HS-27A (cell line): ENCODE measurements at places on chromosomes 16 and 17.
A peak's percentile ranks its signal among the peaks of the same experiment; 100 is the strongest.

- no peak for DNase-seq
Observed at GRCh38 chr16:426115-426905, 861 bp downstream of the RAB11FIP3 start.

GRCh38 chr16:12449374-12449773, 354.3 kb downstream of the CPPED1 start:
- no peak for DNase-seq

- DNase-seq: no peak
Observed at GRCh38 chr16:3214904-3215600, 19.9 kb downstream of the ZNF200 start.

DNA sequence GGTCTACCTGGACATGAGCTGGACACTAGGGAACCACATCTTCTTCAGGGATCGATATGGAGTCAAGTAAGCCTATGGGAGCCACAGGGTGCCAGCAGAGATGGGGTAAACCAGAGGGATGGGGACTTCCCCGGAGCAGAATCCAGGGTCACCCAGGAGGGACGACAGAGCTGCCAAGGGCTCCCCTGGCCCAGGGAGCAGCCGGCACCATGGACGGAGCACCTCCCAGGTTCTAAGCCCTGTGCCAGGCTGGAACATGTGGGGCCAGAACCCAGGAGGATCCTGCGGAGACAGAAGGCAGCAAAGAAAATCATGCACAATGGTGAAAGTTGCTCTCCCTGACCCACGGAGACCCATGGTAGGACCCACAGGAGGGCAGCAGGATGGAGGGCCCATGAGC, 33.6 kb upstream of the KSR1 start:
- DNase-seq: no peak

DNA sequence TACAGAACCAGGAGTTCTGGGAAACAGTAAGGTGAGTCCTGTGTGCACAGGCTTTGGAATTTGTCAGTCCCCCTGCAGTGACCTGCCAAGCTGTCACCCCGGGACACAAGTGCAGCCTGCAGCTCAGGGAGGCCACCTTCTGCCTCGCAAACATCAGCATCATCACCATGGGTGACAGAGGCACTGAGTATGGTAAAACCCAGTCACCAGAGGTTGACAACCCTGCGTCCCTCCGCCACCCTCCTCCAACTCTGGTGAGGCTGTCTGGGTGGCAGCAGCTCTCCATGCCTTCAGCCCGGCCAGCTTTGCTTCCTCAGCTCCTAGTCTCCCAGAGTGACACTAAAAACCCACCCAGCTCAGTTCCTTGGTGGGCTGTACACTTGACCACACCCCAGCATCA, 221.0 kb downstream of the CPPED1 start:
- DNase-seq: no peak

DNA sequence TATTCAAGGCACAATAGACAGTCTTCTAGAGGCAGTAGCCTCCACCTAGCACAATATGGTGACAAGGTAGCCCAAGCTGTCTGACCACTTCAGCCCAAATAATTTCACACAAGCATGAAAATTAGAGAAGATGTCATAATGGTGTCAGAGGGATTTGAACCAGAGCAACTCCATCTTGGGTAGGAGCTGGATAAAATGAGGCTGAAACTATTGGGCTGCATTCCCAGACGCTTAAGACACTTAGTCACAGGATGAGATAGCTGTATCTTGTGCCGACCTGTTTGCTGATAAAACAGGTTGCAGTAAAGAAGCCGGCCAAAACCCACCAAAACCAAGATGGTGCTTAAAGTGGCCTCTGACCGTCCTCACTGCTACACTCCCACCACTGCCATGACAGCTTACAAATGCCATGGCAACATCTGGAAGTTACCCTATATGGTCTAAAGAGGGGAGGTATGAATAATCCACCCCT, 192.6 kb downstream of the CPPED1 start:
- no peak for DNase-seq

DNA sequence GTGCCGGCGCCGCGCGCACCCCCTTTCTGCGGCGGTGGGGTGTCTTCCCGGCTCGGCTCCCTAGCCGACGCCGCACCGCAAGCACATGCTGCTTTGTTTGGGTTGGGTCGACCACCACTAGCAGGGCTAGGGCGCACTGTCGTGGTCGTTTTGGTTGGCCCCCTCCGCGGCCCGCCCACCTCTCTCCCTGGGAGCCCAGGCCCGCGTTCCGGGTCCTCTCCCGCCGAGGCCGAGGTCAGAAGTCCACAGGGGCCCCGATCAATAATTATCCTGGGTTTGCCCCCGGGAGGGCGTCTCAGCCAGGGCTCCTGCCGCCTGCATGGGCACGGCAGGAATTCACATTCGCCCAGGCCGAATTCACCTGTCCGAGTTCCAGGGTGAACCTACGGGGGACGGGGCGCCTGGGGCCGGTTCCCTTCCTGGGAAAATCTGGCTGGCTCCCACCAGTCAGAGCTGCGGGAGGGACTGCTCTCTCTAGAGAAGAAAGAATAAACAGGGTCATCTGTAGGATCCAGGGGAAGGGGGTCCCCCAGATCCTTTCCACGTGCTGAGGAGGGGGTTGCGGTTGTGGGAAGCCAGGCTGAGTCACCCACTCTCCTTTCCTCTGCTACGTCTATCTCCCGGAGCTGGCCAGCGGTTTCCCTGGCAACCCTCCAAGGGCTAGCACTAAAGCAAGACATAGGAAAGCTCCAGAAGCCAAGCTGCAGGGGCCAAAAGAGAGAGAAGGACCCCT, 584 bp upstream of the STAT5B start:
- DNase-seq: no peak

GRCh38 chr17:35242805-35243560, at the start of gene SLFN5:
Gene SLFN5, plus strand, starts transcription at chr17:35243072. Its CDS starts 15,619 bp downstream, at chr17:35258691.
- peak; percentile 59 for DNase-seq

- no peak for DNase-seq
Observed at GRCh38 chr17:4786106-4786511, at the start of gene VMO1. Gene VMO1, minus strand, starts transcription at chr17:4786364. Its CDS starts 12 bp downstream, at chr17:4786352.

- DNase-seq: no peak
Observed at GRCh38 chr16:22425036-22425801, 50.8 kb upstream of the CDR2 start.

- DNase-seq: no peak
Observed at GRCh38 chr17:58788199-58788598, 32.5 kb downstream of the PPM1E start.

GRCh38 chr17:3557768-3558583, at the start of gene TRPV3:
Gene TRPV3, minus strand, starts transcription at chr17:3557812. Its CDS starts 2,962 bp downstream, at chr17:3554850.
- no peak for DNase-seq

- DNase-seq: no peak
Observed at GRCh38 chr16:3546986-3547682, 30.1 kb downstream of the NLRC3 start.

DNA sequence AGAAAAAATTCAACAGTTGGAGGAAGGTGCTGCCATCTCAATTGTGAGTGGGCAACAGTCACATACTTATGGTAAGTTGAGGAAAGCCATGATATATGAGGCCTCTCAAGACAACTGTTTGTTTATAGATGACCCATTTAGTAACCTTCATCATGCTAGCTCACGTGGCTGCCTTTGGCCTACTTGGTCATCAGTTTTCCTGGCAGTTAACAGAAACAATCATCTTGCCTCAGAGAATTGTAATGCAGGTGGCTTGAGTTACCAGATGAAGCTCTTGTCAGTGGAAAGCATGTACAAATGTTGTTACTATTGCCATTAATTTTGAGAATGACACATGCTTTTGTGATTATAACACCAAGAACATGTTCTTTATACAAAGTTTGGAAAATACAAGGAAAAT, 14.7 kb downstream of the TPPP3 start:
- DNase-seq: no peak
